ENCODE measurements at places on chromosomes 7 and 10.
A peak's percentile ranks its signal among the peaks of the same experiment; 100 is the strongest.

- DNase-seq = no peak
These were observed 85.8 kb downstream of the PAXIP1 start for GRCh38 chr7:154916856-154917807.

GRCh38 chr7:152710153-152710442 lies 34.2 kb upstream of the XRCC2 start:
- DNase-seq = no peak

DNA sequence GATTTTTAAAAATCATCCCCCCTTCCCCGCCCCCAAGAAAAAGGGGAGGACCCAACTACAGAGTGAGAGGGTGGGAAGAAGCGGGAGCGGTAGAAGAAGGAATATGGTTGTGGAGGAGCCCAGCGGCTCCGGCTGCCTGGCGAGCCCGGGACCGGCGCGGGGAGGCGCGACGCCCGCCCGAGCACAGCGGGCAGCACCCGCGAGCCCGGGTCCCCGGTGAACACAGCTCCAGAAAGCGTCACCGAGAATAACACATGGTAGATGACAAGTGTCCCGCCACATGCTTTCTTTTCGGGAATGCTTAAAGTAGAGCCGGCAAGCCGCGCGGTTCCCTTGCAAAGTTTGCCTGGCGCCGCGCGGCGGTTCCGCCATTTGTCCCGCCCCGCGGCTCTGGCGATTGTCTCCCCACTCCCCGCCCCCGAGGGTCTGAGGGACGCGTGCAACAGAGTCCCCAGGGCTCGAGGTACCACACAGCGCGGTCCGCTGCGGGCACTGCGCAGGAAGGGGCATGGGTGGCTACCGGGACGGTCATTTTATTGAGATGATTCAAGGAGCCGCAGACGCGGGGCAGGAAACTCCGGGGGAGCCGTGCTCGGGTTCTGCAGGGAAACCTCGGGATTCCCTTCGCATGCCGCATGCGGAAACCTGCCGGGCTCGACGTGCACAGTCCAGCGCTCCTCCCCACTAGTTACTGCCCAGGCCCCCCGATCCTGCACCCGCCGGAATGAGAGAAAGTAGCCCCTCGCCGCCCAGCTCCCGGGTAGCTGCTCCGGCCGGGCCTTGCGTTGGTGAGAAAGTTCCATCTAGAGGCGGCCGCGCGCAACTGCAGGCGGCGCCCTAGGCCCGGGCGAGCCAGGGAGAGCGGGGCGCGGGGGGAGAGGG lies 781 bp upstream of the GRM8 start:
- DNase-seq = peak; percentile 15

DNA sequence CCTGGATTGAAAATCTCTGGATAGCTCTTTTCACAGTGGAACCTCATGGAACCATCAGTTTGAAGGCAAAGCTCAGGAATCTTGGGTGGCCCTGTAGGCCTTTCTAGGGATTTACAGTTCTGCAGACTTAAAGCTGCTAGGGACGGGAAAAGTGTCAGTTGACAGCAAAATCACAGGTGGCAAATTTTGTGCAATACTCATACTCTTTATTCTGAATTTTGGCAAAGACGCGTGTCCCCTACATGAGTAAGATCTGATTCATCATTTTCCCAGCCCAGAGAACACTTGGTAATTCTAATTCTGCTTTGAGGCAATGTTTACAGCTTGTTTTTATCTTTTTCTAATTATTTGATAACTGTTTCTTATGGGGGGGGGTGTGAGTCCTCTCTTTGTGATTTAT lies 3.6 kb downstream of the LRRC17 start:
- no peak for DNase-seq

- DNase-seq = no peak
These were observed 69.2 kb upstream of the PIK3CG start for GRCh38 chr7:106795877-106796231.
